ENCODE measurements at places on chromosomes 3 and 15. TPM values are rescaled to one million over a fixed set of nuclear protein-coding genes. Genes with fewer than 3 reads are reported as not detected.

The PARP15 gene
- 0.57 TPM for total RNA-seq

The LCTL gene
- total RNA-seq, result not detected

The CCR8 gene
- total RNA-seq, result not detected

The CLRN1 gene
- total RNA-seq, result not detected

The PRSS50 gene
- total RNA-seq, result 0.12 TPM

The TMA7 gene
- 218 TPM for total RNA-seq

The OCA2 gene
- 0.17 TPM for total RNA-seq

The GPR149 gene
- not detected for total RNA-seq

The SCN5A gene
- 13.3 TPM for total RNA-seq

The IL5RA gene
- 0.19 TPM for total RNA-seq

The RTP4 gene
- total RNA-seq, result 0.56 TPM

The RBMS3 gene
- 31.3 TPM for total RNA-seq

The ZNF502 gene
- 4.0 TPM for total RNA-seq

The PTH1R gene
- 1.1 TPM for total RNA-seq

The RNU5B-1 gene
- not detected for total RNA-seq

The GP9 gene
- not detected for total RNA-seq

The SCAANT1 gene
- not detected for total RNA-seq

The BUB1B gene
- total RNA-seq, result 0.71 TPM

The ALDH1L1 gene
- 72.6 TPM for total RNA-seq

The MITF gene
- 48.2 TPM for total RNA-seq

The DAG1 gene
- total RNA-seq, result 153 TPM

The ATP2B2 gene
- 4.3 TPM for total RNA-seq

The HIGD2B gene
- not detected for total RNA-seq

The ARIH1 gene
- 211 TPM for total RNA-seq

The ANKUB1 gene
- total RNA-seq, result not detected

Measured in psoas muscle (tissue), 8 donors.